Testis (tissue), 5 donors: ENCODE measurements at places on chromosomes 7 and 10. TPM values are rescaled to one million over a fixed set of nuclear protein-coding genes. Genes with fewer than 3 reads are reported as not detected.

- no peak for DNase-seq
Measured at GRCh38 chr10:17912754-17913153, 39.0 kb upstream of the SLC39A12 start.

DNA sequence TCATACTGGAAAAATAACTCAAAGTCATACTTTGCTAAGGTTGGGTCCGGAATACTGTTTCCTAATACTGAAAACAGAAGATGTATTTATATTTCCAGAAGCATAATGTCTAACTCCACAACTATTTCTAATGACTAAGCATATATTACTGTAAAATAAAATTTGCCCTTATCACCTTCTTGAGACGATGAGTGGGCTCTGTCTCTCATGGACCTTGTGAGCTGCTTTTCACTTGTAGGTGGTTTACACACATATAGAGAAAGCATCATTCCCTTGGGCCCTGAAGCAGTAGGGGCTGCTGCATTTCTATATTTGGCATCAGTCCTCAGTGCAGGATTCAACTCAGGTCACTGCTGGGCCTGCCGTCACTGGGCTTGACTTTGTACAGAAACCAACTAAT lies 10.7 kb upstream of the FAM13C start:
- no peak for DNase-seq

DNA sequence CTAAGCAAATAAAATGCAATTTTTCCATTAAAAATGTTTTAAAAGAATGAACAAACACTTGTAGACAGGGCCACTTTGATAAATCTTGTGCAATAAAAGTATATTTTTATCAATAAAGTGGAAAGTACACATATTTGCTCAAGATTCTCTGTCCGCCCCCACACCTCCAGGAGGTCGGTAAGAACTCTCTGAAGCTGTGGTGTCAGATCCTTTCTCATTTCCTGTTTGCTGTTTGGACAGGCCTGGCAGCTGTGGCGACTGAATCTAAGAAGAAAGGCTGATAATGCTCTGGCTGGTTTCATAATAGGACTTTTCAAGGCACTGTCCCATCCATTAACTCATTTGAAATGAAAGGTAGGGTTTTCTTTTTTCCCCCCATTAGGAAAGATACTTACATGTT lies 15.3 kb upstream of the ASB4 start:
- no peak for DNase-seq

DNA sequence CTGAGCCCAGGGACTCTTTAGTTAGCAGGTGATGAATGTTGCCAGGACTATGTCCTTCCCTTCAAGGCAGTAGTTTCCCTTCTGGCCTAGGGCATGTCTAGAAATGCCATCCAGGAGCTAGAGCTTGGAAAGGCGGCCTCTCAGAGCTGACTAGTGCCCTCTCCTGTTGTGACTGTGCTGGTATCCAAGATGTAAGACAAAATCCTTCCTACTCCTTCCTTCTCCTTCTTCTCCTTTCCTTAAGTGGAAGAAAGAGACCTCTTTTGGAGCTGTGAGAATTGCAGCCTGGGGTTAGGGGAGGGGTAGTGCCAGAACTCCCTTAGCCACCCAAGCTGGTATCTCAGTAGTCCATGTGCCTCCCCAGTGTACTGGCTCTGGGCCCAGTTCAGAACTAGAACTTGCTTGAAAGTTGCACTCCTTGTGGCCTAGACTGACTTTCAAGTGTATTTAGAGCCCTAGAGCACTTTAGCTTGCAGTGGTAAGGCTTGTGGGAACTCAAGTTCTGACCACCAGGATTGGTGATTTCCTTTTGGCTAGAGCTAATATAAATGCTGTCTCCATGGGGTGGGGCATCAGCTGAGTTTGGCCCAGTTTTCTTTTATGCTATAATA lies 118.8 kb downstream of the NPSR1 start:
- no peak for DNase-seq

- no peak for DNase-seq
Measured at GRCh38 chr7:27709137-27710075, 30.6 kb upstream of the TAX1BP1 start.

DNA sequence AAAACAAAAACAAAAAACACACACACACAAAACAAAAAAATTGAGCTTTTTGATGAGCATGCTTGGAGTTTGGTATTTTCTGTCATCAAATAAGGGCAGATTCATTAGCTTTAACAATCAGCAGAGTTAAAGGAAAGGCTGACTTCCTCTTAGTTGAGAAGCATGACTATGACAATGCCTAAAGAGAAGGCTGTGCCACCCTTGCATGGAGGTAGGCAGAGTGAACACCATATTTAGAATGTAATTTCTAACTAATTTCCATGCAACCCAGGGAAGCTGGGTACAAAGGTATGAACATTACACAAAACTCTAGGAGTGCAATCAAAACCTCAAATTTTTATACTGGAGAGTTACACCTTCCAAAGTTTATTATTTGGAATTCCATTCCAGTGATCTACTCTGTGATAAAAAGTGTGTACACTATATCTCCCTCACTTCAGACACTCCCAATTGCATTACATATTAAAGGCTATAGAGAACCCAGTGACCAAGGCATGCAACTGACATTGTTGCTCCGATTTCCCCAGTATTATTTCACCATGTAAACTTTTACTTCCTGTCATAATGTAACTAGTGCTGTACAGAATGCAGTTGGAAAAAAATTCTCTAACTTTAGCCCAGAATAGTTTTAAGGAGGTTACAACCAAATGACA lies 9.4 kb upstream of the CYCS start:
- no peak for DNase-seq

DNA sequence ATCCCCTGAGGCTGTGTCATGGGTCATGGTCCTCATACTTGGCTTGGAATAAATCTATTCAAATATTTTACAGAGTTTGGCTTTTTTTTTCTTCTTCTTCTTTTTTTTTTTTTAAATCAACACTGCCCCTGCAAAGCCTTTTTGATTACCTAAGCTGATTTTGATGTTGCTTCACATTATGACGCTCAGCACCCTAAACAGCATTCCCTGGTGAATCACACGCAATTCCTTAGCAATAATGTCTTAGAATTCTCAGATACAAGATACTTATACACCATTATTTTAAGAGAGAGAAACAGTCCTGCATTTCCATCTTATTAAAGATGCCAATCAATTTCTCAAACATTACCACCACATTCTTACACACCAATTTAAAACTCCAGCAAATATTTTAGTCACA lies 323.7 kb upstream of the IGFBP3 start:
- DNase-seq, result no peak

- no peak for DNase-seq
Measured at GRCh38 chr10:125584954-125585353, 98.0 kb downstream of the TEX36 start.

DNA sequence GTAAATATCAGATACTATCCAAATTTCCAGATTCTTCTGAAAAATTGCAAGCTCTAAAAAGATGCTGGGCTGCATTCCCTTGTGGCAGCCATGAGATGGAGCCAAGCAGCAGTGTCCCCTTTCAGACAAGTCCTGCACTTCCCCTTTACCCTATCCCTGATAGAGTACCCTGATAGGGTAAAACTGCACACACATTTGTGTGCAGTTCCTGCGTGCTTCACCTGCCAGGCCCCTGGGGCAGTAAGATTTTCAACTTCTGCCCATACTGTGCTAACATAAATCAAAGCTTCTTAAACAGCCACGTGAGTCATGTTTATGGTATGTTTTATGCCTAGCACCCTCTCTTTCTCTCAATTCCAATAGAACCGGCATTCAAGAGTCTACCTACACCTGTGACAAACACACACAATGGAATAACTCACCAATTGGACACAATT lies 52.2 kb downstream of the IFIT5 start:
- DNase-seq, result peak; percentile 23

DNA sequence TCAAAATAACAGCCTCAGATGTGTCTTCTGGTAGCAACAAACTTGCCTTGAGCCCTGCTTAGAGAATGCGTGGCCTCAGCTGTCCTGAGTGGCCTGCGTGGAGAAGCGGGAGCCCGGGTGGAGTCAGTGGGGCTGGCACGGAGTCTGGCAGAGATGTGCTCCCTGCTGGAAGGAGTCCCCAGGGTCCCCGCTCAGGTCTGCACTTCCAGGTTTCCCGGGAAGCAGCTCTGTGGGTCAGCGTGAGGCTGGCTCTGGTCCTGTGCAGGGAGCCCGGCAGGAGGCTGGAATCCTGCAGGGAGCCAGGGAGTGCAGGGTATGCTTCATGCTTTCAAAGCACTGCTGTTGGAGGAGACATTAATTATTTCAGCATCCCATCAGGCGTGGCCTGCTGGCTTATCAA lies 10.1 kb downstream of the CPSF4 start:
- no peak for DNase-seq

- DNase-seq, result no peak
Measured at GRCh38 chr7:35004531-35005095, 32.7 kb downstream of the DPY19L1 start.

DNA sequence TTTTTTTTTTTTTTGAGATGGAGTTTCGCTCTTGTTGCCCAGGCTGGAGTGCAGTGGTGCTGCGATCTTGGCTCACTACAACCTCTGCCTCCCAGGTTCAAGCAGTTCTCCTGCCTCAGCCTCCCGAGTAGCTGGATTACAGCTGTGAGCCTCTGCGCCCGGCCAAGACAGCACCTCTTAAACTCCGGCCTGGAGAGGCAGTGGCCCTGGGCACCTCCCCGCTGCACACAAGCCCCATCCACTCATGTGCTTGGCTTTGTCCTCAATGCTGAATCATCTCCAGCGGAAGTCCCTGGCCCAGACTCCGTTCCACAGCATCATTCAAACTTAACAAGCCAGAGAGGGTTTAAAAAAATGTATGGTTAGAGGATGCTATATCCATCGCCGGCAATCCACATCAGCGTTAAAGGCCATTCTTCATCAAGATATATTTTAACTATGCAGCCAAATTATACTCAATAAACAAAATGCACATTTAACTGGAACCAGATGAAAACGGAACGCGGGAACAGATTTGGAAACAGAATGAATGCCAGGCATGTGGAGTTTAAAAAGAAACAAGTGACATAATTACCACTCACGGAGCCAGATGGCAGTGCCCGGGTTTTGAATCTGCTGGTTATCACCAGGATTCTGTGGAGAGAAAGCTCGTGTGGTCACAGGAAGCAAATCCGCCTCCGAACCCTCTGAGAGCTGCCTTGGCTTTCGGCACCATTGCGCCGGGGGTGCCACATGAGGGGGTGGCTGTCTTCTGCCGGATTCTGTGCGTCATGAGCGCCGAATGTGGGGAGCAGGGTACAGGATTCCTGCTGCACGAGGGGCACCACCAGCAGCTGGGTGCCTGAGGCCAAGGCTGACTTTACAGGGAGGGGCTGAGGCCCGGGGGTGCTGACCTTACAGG lies 45.6 kb upstream of the CFAP46 start:
- DNase-seq, result no peak

GRCh38 chr7:1096156-1097119 lies 8.5 kb downstream of the GPER1 start:
- DNase-seq, result no peak

DNA sequence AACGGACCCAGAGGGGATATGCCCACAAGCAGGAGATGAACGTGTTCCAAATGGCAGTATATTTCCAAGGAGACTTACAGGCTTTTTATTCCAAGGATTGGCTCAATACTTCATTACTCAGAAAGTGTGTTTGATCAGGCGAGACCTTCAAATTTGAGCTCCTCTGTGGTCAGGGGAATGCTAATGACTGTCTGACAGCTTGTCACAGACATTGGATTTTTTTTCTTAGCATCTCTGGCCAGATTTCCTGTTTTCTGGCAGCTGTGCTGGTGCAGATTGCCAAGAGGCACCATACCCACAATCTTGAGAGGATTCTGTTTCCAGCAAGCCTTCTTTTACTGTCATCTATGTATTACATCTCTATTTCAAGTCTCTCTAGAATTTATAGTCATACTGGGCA lies 93.8 kb downstream of the C1GALT1 start:
- no peak for DNase-seq

DNA sequence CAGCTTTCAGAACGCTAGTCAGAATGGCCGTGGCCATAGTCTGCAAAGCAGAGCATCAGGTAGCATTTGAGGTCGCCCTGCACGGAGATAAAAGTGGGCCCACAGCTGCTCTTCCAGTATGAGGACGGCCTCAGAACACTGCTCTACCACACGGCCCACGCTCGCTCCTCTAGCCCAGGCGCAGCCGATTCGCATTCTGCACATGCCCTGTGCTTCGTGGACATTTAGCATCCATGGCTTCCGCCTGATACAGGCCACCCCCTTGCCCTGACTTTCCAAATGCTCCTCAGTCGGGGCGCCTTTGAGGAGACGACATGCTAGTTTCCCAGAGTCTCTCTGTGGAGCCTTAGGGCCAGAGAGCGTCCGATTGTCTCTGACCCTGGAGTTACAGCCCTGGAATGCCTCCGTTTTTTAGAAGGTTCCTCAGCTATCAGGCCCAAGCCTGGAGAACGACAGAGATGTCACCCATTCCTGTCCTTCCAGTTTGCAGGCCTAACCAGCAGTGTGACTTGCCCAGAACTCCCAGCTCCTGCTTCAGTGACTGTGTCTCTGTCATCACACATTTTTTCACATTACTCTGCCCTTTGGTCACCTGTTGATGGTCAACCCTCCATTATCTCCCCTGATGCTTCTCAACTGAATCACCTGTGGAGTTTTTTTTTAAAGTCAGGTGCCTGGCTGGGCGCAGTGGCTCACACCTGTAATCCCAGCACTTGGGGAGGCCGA lies 14.3 kb downstream of the STRA8 start:
- no peak for DNase-seq

DNA sequence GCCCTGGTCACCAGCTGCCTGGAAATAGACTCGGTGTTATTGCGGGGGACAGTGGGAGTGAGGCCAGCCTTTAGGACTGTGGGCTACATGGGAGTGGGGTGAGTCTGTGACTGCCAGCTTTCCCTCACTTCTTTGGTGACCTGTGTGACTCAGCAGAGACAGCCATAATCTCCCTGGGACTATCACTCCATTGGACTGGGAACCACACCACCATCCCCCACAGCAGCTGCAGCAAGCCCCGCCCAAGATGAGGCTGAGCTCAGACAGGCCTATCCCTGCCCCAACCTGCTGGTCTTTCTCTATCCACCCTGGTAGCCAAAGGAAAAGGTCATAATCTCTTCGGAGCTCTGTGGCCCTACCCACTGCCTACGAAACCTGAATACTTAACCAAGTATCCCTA lies 263.2 kb downstream of the FZD1 start:
- DNase-seq, result no peak

- DNase-seq, result no peak
Measured at GRCh38 chr10:108598831-108599230, 1324.5 kb downstream of the XPNPEP1 start.

DNA sequence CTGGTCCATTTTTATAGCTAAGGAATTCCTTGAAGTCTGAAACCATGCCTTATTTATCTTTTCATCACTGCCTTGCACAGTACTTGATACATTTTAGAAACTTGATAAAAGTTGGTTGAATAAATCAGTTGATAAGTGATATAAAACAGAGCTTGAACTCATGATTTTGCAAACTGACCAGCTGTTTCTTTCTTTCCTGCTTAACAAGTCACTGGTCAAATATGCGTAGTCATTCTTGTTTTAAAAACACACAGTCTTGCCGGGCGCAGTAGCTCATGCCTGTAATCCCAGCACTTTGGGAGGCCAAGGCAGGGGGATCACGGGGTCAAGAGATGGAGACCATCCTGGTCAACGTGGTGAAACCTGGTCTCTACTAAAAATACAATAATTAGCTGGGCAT lies 6.3 kb downstream of the TPST1 start:
- DNase-seq, result no peak

AVPI1 gene
- total RNA-seq, result 23.0 TPM

SH2D4B gene
- 0.55 TPM for total RNA-seq

NODAL gene
- 3.0 TPM for total RNA-seq

PTF1A gene
- 5.1 TPM for total RNA-seq

FZD8 gene
- total RNA-seq, result 13.0 TPM

MINDY4 gene
- 51.7 TPM for total RNA-seq

OTUD1 gene
- total RNA-seq, result 17.8 TPM

CYP26C1 gene
- 0.31 TPM for total RNA-seq

EBLN1 gene
- 4.7 TPM for total RNA-seq

TAS2R41 gene
- 0.55 TPM for total RNA-seq

ZNF746 gene
- 56.7 TPM for total RNA-seq

CC2D2B gene
- 7.7 TPM for total RNA-seq

CPN1 gene
- 0.87 TPM for total RNA-seq
